A549 treated with CpdA at 1 μM for 4 hours (cell line): ENCODE measurements at places on chromosomes 16 and 17. TPM values are rescaled to one million over a fixed set of nuclear protein-coding genes. Genes with fewer than 3 reads are reported as not detected.

KCNJ2 gene
- total RNA-seq = 0.04 to 0.19 TPM (median 0.10 TPM) in 5 replicates

INCA1 gene
- 1.0 to 1.6 TPM (median 1.3 TPM) in 5 replicates for total RNA-seq

MT1H gene
- not detected in 5 replicates for total RNA-seq

SLC6A4 gene
- 0.02 to 0.08 TPM (median 0.04 TPM) in 3 of 5 replicates, not detected in the others for total RNA-seq

WNT3 gene
- total RNA-seq = 4.4 to 6.4 TPM (median 5.6 TPM) in 5 replicates

TNRC6A gene
- total RNA-seq = 23.9 to 31.2 TPM (median 25.7 TPM) in 5 replicates

PIK3R6 gene
- total RNA-seq = not detected in 5 replicates

P2RX5 gene
- 15.8 to 26.5 TPM (median 23.2 TPM) in 5 replicates for total RNA-seq

ZNF764 gene
- 5.0 to 6.8 TPM (median 6.1 TPM) in 5 replicates for total RNA-seq

SLC4A1 gene
- total RNA-seq = 0.02 TPM in 1 of 5 replicates, not detected in the others

TBC1D3H gene
- not detected in 5 replicates for total RNA-seq

CHST5 gene
- total RNA-seq = 0.03 TPM in 1 of 5 replicates, not detected in the others

SMIM36 gene
- not detected in 5 replicates for total RNA-seq

SGCA gene
- total RNA-seq = 0.84 to 1.9 TPM (median 1.5 TPM) in 5 replicates

ENPP7 gene
- total RNA-seq = not detected in 5 replicates

GRAP gene
- total RNA-seq = 0.16 to 0.50 TPM (median 0.21 TPM) in 5 replicates

CTRB1 gene
- not detected in 5 replicates for total RNA-seq

TPSD1 gene
- total RNA-seq = 0.03 TPM in 1 of 5 replicates, not detected in the others

HASPIN gene
- 13.5 to 15.9 TPM (median 14.0 TPM) in 5 replicates for total RNA-seq

NPLOC4 gene
- 95.7 to 107 TPM (median 106 TPM) in 5 replicates for total RNA-seq

IGF2BP1 gene
- total RNA-seq = 47.6 to 94.0 TPM (median 79.0 TPM) in 5 replicates

SCGB1C2 gene
- total RNA-seq = not detected in 5 replicates

PLCG2 gene
- total RNA-seq = 3.4 to 5.0 TPM (median 3.9 TPM) in 5 replicates

MIEN1 gene
- total RNA-seq = 89.4 to 104 TPM (median 92.7 TPM) in 5 replicates

CPNE7 gene
- 56.0 to 66.6 TPM (median 60.2 TPM) in 5 replicates for total RNA-seq

ZPBP2 gene
- total RNA-seq = not detected in 5 replicates

TLCD3B gene
- total RNA-seq = 0.23 to 0.58 TPM (median 0.30 TPM) in 5 replicates

TBC1D3D gene
- total RNA-seq = 0.08 to 0.15 TPM in 2 of 5 replicates, not detected in the others

SMIM22 gene
- not detected in 5 replicates for total RNA-seq

ZACN gene
- 0.40 to 0.76 TPM (median 0.59 TPM) in 5 replicates for total RNA-seq

NKD1 gene
- 0.12 to 0.51 TPM (median 0.31 TPM) in 5 replicates for total RNA-seq

AANAT gene
- total RNA-seq = 0.25 to 0.50 TPM (median 0.31 TPM) in 4 of 5 replicates, not detected in the other

WFIKKN2 gene
- 0.03 TPM in 1 of 5 replicates, not detected in the others for total RNA-seq

HLF gene
- 0.08 to 0.33 TPM (median 0.27 TPM) in 5 replicates for total RNA-seq

SRR gene
- 4.3 to 11.9 TPM (median 7.9 TPM) in 5 replicates for total RNA-seq

RDM1 gene
- 2.6 to 3.4 TPM (median 2.8 TPM) in 5 replicates for total RNA-seq
